ENCODE measurements at places on chromosomes 1 and 21.

DNA sequence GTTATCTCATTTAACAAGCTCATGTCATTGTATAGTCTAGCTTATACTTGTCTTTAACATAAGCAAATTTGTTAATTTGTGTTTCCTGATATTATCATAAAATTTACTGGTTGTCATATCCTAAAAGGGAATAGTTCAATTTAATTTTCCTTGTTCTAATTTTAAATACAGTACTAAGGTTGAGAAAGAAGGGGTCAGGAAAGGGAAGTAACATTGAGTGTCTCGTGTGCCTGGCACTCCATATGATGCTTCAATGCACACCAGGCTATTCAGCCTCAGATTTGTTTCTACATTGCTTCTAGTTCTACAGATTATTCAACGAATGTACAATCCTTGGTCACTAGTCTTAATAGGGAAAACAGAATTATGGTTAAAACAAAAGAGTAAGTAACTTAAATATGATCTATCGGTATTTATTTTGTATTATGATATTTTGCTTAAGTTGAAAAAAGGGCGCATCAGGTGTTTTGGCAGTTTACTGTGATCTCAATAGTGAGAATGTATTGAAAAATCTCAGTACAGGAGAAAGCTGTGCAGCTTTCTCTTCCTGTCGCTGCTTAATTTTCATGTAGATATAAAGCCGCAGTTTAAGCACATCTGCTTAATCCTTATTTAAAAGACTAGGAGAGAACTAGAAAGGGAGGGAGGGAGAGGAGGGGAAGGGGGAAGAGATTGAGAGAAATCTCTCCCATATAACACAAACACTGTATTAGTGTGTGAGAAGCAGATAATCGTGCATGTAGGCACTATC is 13.0 kb downstream of the PTPRC start:
- no peak for DNase-seq

- DNase-seq: no peak
These were observed 3.9 kb downstream of the OVAAL start for GRCh38 chr1:180562640-180563025.

DNA sequence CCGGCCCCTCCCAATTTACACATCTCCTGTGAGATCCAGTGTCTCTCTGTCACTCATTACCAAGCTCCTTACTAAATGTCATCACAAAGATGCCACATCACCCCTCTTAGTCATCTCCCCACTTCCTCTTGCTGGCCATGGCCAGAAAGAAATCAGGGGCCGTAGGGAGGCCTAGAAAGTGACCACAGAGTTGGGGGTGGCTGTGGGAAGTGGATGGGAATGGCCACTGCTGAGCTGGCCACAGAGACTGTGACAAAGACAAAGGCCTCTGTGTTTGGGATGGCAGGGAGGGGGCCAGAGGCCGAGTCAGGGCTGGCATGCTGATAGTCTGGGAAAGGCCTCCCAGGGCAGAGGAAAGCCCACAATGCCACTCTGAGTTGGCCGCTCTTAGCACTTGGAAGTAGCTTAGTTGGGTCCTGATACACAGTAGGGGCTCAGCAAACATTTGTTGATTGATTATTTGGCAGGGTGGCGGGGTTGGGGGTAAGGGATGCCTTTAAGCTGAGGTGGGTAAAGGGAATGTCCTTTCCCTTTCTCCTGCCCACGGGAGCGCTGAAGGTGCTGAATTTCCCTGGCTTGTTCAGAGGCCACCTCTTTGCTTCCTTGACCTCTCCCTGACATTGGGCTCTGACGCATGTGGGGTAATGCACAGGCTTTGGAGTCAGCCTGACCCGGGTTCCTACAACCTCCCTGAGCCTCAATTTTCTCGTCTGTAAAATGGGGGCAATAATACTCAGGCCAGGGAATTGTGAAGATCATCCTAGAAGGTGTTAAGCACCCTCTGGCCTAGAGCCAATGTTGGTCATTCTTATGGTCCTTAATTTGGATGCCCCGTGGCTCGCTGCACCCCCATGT is 13.2 kb downstream of the NAV1 start:
- no peak for DNase-seq

DNA sequence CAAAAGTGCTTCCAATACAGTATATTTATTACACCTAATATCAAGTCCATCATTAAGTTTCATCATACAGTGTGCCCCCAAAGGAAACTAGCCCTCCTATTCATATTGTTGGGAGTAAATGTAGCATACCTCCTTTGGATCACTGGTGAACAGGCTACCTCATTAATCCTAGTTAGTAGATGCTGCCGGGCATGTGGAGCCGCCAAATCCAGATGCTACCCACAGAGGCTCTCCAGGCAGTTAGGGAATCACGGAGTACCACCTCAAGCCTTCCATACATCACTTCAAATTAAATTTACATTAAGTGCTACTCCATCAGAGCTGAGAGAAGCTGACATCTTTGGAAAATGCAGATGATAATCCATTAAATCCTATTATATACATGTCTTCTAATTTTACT is 121.7 kb upstream of the FOXD3 start:
- no peak for DNase-seq

DNA sequence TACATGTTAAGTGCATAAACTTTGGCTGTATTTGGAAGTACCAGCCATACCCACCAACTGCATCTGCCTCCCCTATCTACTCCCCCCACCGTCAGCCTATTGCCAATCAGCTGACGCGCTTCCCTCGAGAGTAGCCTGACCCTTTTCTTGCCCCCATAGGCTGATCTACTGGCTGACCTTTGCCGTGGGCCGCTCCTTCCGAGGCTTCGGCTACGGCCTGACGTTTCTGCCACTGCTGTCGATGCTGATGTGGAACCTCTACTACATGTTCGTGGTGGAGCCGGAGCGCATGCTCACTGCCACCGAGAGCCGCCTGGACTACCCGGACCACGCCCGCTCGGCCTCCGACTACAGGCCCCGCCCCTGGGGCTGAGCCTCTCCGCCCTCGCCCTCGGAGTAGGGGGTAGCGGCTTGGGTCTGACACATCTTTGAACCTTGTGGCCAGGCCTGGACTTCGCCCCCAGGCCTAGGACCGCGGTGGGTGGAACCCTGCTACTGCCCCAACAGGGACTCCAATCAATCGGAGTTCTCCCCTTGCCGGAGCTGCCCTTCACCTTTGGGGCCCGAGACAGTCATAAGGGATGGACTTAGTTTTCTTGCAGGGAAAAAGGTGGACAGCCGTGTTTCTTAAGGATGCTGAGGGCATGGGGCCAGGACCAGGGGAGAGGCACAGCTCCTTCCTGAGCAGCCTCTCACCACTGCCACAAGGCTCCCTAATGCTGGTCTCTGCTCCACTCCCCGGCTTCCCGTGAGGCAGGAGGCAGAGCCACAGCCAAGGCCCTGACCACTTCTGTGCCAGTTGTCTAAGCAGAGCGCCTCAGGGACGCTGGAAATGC is 4.0 kb downstream of the GLMP start:
- DNase-seq: peak; percentile 87

DNA sequence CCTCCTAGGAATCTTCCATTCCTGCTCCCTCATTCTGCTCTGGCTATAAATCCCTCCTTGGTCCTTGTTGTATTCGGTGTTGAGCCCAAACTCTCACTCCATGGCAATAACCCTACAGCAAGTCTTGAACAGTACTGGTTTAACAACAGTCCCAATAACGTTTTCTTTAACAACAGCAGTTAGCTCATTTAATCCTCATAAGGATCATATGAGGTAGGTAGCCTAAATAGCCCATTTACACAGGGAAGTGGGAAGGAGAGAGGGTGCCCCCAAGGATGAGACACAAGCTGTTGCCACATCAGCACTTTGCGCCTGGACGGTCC is 444 bp upstream of the AGTRAP start:
- DNase-seq: no peak

- DNase-seq: no peak
These were observed 52.9 kb downstream of the ZNHIT6 start for GRCh38 chr1:85655315-85655714.

DNA sequence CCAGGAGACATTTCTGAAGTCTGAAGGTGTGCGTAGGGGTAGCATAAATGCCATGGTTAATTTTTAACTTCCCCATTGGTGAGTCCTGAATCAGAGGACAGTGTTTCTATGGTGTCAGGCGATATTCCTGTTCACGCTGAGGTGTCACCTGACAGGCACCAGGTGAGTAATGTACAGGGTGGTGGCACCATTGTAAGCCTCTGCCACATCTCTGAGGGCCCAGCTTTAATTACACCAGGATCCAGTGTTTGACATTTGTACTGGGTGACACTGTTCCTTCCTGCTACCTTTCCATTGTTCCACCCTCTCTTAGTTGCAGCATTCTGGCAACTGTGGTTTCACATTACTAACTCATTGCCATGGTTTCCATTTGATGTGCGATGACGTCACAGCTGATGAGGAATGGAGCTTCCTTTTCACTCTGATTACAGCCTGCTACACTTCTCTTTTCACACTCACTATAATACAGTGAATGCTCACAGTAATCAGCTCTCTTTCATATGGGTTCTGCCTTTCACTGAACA is 40.6 kb upstream of the MARK1 start:
- DNase-seq: peak; percentile 72

DNA sequence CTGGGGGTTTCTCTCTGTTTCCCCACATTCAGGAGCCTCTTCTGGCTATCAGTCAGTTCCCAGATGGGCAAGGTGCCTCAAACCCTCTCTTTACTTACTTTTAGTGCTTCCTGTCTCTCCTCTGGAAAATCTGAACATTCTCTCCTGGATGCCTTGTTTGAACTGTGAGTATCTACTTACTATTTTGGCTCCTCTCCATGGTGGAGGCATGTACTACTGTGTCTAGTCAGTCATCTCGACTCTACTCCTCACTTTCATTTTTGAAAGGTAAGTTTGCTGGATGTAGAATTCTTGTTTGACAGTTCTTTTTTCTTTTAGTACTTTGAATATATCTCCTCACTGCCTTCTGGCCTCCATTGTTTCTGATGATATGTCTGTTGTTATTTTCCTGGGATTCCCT is 70.9 kb upstream of the FAM78B start:
- no peak for DNase-seq

GRCh38 chr1:50109647-50110075 is 941 bp downstream of the ELAVL4 start:
- peak; percentile 67 for DNase-seq

GRCh38 chr1:102032534-102032933 is 35.8 kb upstream of the OLFM3 start:
- no peak for DNase-seq
